ENCODE measurements at places on chromosomes 6 and 20. TPM values are rescaled to one million over a fixed set of nuclear protein-coding genes. Genes with fewer than 3 reads are reported as not detected.

DLK2 gene
- total RNA-seq: 0.76 TPM

RGS17 gene
- 3.3 TPM for total RNA-seq

ERGIC3 gene
- total RNA-seq: 401 TPM

VARS2 gene
- total RNA-seq: 11.1 TPM

SIRPD gene
- not detected for total RNA-seq

FOXQ1 gene
- not detected for total RNA-seq

GRCh38 chr20:16228722-16229121 is 344.5 kb downstream of the KIF16B start:
- DNase-seq: no peak

- DNase-seq: no peak
Measured at GRCh38 chr6:12001004-12001705, 11.0 kb upstream of the HIVEP1 start.

DNA sequence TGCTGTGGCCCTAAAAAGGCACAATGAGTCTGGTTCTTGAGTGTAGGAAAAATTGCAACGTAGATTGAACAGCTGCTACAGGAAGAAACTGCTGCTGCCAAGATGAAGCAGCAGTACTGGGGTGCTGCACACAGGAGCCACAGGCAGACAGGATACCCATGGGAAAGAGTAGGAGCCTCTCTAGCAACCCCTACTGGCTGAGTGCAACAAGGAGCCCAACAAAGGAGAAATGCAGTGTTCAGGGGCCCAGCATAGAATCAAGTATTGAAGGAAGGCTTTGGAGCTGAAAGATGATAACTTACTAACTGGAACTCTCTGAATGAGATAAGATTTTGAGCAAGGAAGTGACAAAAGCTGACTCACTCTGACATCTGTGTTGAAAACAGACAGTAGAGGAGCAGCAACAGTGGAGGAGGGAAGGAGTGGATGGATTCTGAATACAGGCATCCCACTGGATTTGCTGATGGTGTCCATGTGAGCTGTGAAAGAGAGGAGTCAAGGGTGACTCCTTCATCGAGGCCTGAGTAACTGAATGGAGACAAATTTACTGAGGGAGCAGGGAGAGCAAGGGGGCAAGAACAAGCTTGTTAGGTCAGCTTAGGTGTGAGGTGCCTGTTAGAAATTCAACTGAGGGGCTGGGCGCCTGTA is 534.7 kb upstream of the JARID2 start:
- DNase-seq: peak; percentile 43

DNA sequence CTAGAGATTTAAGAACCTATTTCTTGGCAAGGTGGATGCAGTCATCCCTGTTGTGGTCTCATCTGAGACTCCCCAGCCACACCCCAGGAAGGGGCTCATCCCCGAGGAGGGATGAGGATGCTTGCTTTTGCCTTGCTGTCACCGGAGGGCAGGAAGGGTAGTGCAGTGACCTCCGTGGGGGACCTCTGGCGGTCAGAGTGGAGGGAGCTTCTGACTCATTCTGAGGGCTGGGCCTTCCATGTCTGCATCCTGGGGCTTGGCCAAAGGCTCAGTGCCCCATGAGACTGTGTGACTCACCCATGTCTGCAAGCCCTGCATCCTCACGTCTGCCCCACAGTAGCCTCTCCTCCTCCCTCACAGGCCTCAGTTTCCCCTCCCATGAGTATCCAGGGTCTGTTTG is 38.7 kb downstream of the UQCC2 start:
- DNase-seq: peak; percentile 92

DNA sequence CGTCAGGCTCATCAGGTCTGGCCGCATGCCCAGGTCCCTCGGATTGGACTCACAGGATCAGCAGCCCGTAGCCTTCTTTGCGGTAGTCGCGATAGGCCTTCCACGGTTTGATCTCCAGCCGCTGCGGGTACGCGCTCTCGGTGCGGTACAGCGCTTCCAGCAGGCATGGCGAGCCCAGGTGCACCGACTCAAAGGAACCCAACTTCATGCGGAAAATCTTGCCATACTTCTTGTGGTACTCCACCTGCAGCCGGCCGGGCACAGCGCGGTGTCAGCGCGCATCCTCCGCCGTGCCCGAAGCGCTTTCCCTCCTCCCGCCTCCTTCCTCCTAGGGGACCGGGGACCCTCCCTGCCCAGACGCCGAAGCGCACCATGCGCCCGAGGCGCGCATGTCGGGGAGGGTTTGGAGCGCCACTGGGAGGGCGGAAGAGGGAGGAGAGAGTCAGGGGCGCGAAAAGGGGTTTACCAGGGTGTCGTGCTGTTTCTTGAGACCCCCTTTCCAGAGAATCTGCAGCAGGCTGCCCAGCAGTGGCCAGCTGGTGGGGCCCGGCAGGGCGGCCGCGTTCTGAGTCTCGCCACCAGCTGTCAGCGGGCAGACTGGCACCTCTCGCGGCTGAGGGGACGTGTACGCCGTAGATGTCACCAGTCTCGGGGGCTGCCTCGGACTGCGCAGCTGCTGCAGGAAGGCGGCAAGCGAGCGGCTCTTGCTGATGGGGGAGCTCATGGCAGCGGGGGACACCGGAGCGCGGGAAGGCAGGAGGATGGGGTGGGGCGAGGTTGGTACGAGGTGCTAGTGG is 732 bp downstream of the CYP24A1 start:
- no peak for DNase-seq

DNA sequence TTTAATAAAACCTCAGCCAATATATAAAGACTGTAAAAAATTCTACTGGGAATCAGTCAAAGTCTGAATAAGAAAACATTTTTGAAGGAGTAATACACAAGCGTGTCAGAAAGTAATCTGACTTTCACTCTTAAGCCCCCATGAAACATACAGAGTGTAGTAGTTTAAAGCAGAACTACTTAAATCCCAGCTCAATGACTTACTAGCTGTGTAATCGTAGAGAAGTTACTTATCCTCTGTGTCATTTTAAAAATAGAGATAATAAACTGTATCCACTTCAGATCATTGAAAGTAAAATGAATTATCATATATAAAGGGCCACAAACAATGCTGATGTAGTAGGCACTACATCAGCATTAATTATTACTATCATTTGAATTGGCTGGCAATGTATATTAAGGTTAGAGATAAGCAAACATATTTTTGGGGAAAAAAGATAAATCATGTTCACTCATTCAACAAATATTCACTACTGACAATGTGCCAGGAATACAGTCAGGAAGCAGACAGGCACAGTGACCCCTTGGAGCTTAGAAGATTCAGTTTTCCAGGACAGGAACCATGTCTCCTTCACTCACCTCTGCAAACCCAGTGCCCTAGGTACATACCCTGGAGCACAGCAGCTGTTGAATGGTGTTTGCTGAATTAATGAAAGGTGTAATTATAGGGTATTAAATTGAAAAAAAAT is 14.4 kb downstream of the REPS1 start:
- peak; percentile 17 for DNase-seq

GRCh38 chr6:11414176-11414963 is 123.2 kb upstream of the TMEM170B start:
- DNase-seq: no peak

- no peak for DNase-seq
Measured at GRCh38 chr6:130520221-130520620, 154.4 kb downstream of the TMEM200A start.

DNA sequence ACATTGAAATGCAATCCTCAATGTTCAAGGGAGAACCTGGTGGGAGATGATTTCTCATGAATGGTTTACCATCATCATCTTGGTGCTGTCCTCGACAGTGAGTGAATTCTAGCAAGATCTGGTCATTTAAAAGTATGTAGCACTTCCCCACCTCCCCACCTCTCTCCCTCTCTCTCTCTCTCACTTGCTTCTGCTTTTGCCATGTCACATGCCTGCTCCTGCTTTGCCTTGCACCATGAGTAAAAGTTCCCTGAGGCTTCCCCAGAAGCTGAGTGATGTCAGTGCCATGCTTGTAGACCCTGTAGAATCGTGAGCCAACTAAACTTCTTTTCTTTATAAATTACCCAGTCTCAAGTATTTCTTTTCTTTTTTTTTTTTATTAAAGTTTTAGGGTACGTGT is 60.5 kb downstream of the DST start:
- no peak for DNase-seq

GRCh38 chr6:155158030-155158843 is 105.6 kb upstream of the CLDN20 start:
- DNase-seq: peak; percentile 58

DNA sequence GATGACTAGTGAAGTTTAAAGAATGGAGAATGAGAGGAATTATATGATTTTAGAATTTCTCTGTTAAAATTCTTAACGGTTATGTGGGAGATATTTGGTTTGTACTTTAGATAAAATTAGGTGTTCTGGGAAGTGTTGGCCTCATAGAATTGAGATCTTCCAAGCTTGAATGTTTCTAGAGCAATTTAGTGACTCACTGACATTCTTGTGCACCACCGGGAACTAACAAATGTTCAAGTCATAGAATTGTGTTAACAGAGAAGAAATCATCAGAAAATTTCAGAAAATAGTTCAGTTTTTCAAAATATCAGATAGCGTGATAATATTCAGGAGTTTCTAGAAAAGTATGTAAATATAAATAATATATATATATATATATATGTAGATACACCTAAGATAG is 67.9 kb upstream of the BMP5 start:
- DNase-seq: no peak
